Kidney epithelial cell (primary cell): ENCODE measurements at places on chromosomes 5 and 9.

DNA sequence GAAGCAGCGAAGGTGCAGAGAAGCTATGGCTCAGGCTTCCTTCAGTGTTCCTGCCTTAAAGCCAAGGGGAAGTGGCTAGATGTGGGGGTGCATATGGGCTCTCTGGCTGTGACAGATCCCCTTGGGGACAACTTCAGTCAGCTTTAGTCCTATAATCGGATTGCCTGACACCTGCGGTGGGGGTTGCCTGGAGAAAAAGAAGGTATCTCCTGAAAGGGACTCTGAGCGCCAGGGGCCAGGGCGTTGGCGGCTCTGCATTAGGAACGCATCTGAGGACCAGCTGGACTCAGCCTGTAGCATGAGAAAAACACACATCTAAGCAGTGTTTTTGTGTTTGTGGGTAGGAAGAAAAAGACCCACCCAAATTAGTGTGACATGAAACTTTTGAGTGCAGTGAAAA, 84.3 kb upstream of the OTULINL start:
- DNase-seq: no peak

- DNase-seq: no peak
Measured at GRCh38 chr9:16637218-16637617, 233.3 kb downstream of the BNC2 start.

DNA sequence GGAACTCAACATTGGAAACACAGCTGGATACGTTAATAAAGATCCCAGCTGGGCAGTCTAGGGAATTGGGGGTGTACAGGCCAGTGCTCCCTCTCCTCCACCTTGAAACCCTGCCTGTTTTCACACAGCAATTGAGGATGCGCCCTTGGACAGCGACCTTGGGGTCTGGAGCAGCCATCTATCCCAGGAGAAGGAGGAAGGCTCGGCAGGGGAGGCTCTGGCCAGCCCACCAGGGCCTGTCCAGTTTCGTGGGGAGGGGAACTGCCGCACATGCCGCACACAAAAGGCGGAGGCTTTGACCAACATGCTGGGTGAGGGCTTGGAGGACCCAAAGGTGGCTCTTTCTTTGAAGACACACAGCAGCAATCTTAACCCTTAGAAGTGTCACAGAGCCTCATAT, 1.4 kb downstream of the COL23A1 start:
- no peak for DNase-seq

DNA sequence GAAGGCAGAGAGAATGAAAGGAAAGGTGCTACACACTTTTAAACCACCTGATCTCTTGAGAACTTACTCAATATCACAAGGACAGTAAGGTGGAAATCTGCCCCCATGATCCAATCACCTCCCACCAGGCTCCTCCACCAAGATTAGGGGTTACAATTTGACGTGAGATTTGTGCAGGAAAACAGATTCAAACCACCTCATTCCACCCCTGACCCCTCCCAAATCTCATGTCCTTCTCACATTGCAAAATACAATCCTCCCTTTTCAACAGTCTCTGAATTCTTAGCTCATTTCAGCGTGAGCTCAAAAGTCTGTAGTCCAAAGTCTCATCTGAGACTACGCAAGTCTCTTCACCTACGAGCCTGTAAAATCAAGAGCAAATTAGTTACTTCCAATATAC, 768.3 kb upstream of the COX7C start:
- DNase-seq: no peak

GRCh38 chr5:160619381-160619780, 197.7 kb downstream of the PTTG1 start:
- DNase-seq: no peak

- DNase-seq: no peak
Measured at GRCh38 chr9:32703635-32704034, 68.2 kb upstream of the TAF1L start.

GRCh38 chr9:110655754-110656641, 12.6 kb upstream of the MUSK start:
- DNase-seq: no peak

- DNase-seq: no peak
Measured at GRCh38 chr9:84945878-84946538, 276.5 kb downstream of the NTRK2 start.

- DNase-seq: no peak
Measured at GRCh38 chr9:16719921-16720320, 150.5 kb downstream of the BNC2 start.

DNA sequence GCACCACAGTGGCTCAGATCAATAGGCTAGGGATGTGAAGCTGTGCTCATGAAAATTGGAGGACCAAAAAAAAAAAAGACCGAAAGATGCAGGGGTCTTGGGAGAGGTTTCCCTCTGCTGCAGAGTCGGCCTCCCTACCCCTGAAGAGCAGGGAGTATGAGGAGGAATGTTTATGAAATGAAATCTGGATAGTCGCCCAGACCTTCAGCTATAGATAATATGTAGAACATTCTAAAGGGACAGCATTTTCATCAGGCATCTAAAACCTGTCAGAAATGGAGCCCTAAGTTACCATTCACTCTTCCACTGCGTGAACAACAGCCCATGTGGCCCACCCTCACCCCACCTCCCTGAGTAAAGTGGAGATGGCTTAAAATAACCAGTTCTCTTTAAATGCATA, 122.9 kb downstream of the TMEM174 start:
- DNase-seq: no peak

- no peak for DNase-seq
Measured at GRCh38 chr9:69582544-69583297, 89.5 kb downstream of the APBA1 start.

- no peak for DNase-seq
Measured at GRCh38 chr5:89397096-89397495, 514.1 kb upstream of the MEF2C start.

DNA sequence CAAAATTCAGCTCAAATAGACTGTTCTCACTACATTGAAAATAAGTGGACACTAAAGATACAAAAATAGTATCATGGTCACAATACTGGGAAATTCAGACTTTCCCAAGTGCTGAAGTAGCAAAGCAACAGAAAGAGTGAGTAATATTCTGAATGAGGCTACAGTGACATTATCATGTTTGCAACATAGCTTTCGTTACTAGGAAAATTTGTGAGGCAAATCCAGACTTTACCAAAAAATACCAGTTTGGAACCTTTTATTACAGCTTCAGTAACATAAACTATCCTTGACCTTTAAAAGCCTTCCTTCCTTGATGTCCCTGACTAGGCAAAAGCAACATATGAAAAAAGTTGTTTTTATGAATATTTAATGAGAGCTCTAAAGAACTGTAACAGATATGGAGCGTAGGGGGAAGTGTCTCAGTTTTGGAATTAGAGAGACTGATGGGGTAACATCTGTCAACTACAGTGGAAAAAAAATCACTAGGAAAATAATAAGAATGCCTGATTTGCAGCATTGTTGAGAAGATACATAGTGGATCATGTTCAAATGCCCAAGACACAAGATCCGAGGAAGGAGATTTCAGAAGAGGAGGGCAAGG, 312.9 kb downstream of the ADGRV1 start:
- no peak for DNase-seq

- DNase-seq: no peak
Measured at GRCh38 chr5:78611126-78611605, 37.4 kb downstream of the LHFPL2 start.

- no peak for DNase-seq
Measured at GRCh38 chr5:69300537-69301203, 31.9 kb downstream of the CCDC125 start.

- DNase-seq: no peak
Measured at GRCh38 chr5:3862906-3863305, 267.3 kb downstream of the IRX1 start.

DNA sequence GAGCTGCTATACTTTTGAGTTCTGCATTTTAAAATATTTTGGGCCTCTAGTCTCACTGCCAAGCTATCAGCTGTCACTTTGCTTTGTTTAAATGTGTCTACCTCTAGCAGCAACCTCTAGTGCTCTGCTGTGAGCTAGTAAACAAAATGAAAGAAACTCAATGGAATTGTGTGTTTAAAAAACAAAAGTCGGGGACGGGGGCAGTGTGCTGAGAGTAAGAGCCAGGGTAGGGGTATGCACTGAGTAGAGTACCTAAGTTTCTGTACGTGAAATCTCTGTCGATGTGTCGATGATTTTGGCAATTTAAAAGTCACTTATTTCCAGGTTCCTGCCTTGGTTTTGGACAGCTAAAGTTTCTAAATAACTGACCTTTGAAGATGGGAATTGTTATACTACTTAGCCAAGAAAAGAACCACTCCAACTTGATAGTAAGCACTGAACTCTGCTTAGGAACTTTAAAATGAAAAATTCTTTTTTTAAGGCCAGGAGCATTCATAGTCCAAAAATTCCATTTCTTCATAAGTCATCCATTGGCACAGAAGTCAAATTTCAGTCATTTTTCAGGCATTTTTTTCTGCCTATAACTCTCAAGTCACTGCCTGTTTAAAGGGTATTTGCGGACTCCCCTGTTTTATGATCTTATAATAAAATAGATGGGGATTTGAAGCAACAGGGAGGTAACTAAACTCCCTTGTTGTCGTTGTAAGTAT, 111.5 kb downstream of the SAXO1 start:
- DNase-seq: no peak

DNA sequence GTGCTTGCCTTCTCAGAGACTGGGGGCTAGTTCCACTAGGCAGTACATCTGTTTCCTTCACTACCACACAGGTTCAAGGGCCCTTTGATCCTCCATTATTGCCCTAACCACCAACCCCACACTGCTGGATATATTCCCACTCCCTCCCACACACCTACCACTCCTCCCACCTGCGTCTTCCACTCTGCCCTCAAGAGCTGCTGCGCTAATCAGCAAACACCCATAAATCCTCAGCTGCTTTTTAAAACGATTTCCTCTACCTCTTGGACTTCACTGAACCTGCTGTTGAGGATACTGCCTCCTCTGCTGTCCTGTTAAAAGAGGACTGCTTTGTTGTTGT, 120.9 kb downstream of the MAPKAP1 start:
- DNase-seq: no peak

DNA sequence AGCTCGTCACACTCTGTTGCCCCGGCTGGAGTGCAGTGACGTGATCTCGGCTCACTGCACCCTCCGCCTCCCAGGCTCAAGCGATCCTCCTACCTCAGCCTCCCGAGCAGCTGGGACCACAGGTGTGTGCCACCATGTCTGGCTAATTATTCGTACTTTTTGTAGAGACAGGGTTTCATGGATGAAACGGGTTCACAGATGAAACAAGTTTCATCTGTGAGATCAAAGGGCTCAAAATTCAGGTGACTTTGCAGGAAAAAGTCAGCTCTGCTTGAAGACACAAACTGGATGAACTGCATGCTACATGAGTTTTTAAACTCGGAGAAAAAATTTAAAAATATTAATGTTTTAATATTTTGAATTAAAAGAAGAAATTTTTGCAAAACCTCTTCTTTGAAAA, 24.5 kb downstream of the ABHD17B start:
- DNase-seq: no peak

DNA sequence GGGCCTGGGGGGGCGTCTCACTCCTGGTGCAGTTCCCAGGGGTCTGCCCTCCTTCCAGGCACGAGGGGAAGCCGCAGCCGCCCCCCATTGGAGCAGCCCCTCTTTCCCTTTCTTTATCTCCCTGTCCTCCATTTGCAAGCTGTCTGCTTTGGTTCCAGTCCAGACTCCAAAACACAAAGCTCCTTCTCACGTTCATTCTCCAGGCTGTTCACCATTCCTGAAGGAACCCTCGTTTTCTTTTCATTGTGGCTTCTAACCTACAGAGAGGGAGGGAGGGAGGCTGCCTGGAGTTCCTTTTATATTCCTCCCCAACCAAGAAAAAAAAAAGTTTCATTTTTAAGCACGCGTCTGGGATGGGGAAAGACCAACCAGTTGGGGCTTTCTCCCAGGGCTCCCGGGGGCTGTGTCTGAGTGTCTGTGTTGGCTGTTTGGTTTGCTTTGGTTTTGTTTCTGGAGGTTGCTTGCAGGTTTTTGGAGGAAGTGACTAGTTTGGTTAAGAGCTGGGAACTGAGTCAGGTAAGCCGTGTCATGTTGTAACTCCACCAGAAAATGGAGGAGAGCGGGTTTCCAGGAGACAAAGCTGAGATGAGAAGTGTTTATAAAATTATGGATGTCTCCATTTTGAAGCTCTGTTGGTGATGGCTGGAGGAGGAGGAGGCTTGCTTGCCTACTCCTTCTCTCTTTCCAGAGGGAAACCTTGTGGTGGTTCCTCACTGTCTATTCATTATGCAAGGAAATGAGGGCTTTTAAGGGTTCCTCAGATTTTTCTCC, 1.6 kb downstream of the ZNF462 start:
- DNase-seq: no peak

DNA sequence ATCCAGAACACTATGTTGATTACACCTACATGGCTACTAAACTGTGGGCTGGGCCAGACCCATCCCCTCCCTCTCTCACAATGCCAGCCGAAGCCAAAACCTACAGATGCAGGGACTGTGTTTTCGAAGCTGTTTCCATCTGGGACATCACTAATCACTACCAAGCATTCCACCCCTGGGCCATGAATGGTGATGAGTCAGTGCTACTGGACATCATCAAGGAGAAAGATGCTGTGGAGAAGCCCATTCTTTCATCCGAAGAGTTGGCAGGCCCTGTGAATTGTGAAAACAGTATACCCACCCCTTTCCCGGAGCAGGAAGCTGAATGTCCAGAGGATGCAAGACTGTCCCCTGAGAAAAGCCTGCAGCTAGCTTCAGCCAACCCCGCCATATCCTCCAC, 65.0 kb downstream of the ZNF462 start:
- DNase-seq: no peak

DNA sequence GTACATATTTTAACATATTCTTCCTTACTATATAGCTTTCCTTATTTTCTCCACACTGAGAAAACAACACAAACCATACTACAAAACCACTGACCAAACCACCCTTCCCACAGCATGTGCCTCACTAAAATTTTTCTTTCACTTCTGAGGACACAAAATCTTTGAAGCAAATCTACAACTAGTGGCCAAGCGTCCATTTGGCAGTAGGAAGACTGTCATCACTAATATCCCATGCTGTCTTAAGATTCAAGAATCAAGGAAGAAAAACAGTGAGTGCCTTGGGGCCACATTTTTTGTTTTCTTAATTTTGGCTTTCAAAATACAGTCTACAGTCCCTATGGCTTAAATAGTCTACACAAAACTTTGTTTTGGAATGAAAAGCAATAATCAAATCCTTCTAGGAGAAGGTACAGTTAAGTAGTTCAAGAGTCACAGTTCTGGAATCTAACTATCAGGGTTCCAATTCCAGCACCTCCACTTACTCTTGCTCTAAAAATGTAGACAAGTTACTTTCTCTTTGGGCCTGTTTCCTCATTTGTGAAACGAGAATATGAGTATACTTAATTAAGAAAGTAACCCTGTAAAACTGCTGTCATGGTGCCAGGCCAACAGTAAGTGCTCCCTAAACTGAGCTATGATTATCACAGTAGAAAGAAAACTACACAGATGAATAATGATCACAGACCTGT, 227.9 kb downstream of the BNC2 start:
- no peak for DNase-seq

DNA sequence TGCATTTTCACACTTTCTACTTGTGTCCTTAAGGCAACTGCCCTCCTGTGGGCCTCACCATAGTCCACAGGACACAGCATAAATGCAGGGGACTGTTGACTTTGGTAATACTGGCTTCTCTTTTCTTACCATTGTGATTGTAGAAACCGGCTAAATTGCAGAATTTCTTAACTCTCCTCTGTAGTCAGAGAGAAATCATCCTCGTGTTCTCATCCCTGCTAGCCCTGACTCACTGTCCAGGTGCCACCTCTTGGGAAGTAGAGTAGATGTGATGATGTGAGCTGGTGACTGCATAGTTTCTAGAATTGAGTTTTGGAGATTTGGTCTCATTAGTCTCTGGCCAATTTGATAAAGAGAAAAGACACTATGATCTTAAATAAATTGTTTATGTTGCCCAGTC, 5.5 kb downstream of the PHF24 start:
- no peak for DNase-seq

GRCh38 chr5:88674356-88675167, 208.4 kb downstream of the MEF2C start:
- no peak for DNase-seq

GRCh38 chr5:138905541-138905940, 30.4 kb upstream of the LRRTM2 start:
- peak; percentile 77 for DNase-seq
